ENCODE measurements at places on chromosomes 3 and 15.

DNA sequence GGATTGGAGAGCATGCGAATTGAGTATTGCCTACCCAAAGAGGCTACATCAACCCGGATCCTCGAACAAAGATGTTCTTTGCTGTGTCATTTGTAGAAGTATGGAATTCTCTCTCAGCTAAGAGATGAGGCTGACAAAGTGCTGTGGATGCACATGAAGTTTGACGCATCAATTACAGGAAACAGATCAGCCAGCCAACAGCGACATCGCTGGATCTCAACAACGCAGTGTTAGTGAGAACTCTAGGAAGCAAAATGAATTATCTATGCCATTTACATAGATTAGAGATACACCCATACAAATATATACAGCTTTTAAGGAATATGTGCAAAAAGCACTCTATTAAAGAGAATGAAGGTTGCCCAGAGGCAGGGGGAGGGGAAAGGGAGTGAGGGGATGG, 160.6 kb upstream of the RGMA start:
- DNase-seq, result no peak

- DNase-seq, result no peak
Measured at GRCh38 chr3:116432795-116433194, 12.5 kb downstream of the LSAMP start.

GRCh38 chr3:138461246-138461645, 26.8 kb downstream of the ESYT3 start:
- no peak for DNase-seq

DNA sequence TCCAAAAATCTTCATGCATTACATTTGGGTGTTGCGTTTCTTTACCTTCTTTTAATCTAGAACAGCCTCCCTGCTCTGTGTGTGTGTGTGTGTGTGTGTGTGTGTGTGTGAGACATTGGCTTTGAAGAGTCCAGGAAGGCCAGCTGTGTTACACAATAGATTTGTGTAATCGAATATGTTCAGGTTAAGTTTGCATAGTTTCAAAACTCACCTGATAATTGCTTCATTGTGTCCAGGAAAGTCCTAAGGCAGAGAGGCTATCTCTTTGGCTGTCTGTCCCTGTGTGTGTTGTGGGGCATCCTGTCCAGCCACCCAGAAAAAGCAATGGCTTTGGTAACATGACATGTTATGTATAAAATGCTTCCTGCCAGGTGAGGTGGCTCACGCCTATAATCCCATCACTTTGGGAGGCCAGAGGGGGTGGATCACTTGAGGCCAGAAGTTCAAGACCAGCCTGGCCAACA, 37.5 kb downstream of the ZNF710 start:
- no peak for DNase-seq

GRCh38 chr3:119500901-119501300, 2.6 kb downstream of the TIMMDC1 start:
- no peak for DNase-seq

- no peak for DNase-seq
Measured at GRCh38 chr3:24929521-24929920, 434.9 kb upstream of the THRB start.

DNA sequence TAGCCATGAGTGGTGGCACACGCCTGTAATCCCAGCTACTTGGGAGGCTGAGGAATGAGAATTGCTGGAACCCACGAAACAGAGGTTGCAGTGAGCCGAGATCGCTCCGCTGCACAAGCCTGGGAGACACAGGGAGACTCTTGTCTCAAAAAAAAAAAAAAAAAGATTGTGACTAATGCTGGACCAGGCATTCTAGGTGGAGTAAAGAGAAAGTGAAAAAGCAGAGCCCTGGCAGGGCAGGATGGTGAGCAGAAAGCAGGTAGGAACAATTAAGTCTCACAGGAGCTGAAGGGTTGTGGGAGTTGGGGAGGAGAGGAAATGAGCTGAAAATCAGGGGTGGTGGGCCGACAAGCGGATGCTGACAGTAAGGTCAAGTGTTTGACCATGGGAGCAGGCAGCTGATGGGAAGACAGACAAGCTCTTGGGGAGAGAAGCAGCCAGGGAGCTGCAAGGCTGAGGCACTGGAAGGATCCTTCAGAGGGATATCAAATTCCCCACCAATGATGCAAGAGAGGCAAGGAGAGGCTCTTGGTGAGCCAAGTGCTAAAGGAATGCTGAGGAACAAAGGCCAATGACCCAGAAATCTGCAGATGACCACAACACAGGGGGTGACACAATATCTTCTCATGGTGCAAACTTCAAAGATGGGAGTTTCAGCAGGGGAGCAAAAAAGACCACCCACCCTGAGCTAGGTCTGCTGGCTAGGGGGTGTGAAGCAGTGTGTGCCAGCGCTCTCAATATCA, 251.1 kb downstream of the ULK4 start:
- no peak for DNase-seq

DNA sequence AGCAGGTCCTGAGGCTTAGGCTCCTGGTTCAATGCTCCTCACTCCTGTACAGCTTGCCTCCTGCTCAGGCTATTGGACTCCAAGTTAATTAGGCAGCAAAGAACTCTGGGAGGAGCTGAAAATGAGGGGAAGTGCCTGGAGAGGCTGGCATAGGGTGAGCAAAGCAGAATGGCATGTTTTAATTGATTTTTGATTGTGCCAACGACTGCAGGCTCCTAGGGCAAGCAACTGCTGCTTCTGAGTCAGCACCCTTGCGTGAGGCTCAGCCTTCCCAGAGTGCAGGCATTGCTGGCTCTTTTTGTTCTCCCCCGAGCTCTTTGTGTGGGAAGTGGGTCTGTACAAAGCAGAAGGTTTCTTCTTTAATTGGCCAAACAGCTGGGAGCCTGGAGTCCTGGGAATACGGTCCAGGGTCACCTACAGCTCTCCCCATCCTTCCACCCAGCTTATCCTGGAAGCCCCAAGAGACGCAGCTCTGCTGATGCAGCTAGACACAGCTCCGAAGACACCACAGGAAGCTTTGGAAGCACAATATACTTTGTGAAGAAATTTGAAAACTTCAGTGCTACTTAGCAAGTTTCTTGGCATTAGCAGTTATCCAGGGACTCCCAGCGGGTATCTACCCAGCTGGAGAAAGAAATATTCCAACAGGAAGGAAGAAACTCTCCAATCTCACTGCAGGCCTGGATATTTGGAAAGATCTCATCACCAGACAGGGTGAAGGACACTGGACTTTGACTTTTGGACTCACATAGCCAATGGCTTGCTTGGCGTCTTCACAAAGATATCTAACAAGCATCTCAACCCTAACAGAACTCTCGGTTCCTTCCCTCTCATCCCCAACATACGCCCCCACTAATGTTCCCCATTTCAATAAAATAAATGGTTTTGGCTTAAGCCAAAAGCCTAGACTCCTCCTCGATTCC, 76.8 kb downstream of the BDH1 start:
- DNase-seq, result no peak

- DNase-seq, result no peak
Measured at GRCh38 chr15:58574631-58575030, 142.8 kb downstream of the LIPC start.

DNA sequence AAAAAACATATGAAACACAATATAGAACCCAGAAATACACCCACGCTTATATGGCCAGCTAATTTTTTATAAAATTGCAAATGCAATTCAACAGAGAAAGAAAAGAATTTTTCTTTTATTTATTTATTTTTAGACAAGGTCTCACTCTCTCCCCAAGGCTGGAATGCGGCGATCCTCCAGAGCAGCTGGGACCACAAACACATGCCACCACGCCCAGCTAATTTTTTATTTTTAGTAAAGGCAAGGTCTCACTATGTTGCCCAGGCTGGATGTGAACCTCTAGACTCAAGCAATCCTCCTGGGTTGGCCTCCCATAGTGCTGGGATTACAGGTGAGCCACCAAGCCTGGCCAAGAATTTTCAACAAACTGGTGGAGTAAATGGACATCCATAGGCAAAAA, 117.9 kb downstream of the SCAPER start:
- DNase-seq, result no peak

DNA sequence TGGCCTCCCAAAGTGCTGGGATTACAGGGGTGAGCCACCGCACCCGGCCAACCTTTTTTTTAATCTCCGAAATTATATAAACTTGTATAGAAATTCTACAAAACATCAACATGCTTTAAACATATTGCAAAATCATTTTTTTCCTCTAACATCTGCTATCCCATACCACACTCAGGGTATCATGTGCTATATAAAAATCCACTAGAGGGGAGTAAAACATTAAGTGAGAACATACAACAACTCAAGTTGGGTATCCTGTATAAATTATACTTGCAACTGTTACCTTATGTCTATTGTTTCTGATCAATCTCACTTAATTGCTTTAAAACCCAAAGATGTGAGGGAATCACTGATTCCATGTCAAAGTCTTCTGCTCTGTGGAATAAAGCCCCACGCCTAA, 71.9 kb upstream of the FBN1 start:
- DNase-seq, result no peak

DNA sequence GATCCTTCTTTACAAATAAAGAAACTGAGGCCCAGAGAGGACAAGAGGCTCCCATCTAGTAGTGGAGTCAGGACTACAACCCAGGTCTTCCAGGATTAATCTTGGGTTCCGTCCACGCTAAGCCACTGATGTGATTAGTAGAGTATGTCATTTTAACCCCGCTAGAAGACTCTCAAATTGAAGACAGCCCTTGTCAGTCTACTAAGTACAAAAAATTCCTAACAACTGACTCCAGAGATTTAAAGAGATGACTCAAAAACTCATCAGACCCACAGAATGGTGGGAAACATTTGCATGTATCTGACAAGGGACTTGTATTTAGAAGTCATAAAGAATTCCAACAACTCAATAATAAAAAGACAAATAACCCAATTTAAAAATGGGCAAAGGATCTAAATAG, 145.3 kb downstream of the CNTN3 start:
- no peak for DNase-seq

DNA sequence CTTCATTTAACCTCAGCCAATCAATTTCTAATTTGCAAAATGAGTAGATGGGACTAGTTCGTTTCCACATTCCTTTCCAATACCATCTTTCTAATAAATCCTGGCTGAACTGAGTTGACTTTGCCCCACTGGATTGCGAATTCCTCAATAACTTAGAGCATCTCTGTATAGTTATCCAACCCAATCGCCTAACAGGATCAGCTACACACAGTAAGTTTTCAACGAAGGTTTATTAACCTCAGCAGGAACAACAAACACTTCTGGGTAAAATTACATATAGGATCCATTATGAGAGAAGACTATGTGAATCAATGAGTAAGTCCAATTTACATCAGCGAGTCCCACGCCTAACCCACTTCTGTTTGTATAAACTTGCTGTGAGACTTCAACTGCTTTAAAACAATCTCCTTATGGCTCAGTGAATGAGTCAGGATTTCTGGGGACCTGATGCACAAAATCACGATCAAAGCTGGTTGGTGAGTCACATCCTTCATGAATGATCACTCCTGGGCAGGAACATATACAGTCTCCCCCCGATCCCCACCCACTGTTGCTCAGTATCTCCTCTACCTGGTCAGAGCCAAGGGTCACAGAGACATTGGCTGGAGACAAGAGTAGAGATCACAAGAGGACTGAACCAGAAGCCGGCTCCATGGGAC, 142.8 kb downstream of the EDEM1 start:
- no peak for DNase-seq

GRCh38 chr15:68910816-68911215, 19.5 kb upstream of the SPESP1 start:
- no peak for DNase-seq

GRCh38 chr3:139620438-139620837, 57.3 kb downstream of the NMNAT3 start:
- DNase-seq, result no peak

- DNase-seq, result no peak
Measured at GRCh38 chr3:55818485-55818884, 331.4 kb upstream of the WNT5A start.

DNA sequence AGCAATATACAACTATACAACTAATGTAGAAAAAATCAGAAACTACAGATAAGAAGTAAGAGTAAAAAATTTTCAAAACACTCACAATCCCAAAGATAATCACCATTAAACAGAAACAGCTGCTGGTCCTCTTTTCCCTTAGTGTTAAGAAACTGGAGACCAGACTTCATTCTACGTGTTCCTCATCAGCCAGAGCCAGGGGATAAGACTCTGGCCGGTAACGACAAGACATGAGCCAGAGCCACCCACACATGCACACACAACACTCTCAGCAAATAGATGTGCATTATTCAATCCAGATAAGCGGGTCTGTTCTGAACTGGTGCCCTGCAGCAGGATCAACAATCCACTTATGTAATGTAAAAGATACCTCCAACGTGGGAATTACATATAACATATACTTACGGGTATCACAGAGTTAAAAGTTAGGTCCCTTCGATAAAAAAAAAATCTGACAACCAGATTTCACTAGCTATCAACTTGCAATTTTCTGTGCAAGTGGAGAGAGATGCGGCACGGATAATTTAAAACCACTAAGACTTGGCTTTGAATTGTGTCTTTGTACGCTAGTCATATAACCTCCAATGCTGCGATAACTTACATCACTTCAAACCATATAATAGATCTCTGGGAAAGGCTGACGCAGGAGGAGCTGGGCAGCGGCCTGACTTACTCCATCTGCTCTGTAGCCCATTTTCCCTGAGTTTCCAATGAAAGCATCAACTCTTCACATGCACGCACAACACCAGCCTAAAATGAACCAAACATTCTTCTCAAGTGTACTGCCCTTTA, 17.8 kb downstream of the PRICKLE2 start:
- DNase-seq, result no peak

GRCh38 chr3:122961146-122961545, 66.4 kb downstream of the SEMA5B start:
- no peak for DNase-seq
